NCI-H187 treated with DMSO at 0.1 percent for 48 hours (cell line): ENCODE measurements at places on chromosomes 2 and 18.

DNA sequence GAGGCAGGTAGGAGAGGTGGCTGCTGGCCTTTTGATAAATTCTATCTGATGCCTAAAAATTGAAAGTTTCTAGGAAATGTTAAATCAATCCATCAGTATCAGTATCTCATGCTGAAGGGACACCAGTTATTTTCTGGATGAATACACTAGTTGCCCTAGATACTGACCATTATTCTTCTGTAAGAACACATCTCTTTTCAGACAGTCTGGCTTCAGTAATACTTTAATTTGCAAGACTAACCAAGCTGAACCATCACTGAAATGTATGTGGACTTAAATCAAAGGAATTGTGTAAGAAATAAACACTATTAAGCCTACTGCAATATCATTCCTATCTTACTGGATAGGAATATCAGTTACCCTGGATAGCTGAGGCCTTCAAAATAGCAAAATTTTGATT is 1546.3 kb downstream of the LRP1B start:
- no peak for DNase-seq

- DNase-seq, result no peak
Observed at GRCh38 chr2:204791230-204791629, 246.0 kb downstream of the PARD3B start.

- no peak for DNase-seq
Observed at GRCh38 chr2:18124116-18124835, 245.8 kb downstream of the KCNS3 start.

DNA sequence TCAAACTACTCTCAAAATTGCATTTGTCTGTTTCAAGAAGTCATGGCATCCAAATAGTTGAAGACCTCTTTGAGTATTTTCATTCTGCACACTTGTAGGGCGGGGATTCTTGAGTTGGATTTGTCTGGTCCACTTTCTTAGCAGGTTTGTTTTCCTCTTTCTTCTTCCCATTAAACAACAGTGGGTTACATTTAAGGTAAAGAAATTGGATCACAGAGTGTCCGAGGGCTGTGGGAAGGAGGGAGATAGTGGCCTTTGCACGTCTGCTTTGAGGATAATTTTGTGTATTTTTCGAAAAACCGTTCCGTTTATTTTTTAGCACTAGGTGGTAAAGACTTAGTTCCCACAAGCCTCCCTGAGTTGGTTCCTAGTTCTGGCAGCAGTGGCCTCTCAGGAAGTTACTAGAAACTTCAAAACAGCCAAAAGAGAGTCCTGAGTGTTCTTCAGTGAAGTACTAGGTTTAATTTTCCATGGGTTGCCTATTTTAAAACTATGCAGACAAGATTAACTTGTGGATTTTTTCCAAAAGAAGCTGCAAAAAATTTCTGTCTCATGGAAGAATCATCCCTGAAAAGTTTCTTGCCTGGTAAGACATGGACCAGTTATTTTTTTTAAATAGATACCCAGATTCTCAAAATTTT is 107.9 kb downstream of the CDC42EP3 start:
- no peak for DNase-seq

DNA sequence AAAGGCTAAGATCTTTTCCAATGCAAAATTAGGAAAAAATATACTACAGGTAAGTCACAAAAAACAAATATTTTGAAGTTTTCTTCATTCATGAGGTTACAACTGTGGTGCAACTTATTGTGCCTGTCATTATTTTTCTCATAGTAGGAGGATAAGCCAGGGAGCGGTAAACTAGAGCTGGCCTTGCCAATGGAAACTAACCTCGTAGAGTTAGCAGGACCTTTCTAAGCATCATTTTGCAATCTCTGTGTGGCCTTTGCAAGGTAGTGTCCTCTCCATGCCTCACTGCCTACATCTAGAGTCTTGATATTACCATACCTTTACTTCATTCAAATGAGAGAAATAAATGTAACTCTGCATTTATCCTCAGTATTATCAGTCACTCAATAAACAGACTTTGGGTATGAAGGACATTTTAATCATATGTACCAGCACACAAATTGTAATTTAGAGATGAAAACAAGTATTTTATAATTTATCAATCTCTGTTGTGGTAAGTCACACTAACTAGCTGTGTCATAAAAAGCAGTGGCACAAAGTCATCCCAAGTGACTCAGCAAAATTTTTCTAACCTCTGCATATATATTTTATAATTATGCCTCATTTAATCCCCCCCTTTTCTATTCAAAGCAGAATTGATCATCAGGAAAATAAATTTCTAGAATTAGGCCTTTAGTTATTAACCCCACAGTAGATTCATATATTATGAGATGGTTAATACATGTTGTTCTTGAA is 47.0 kb downstream of the LANCL1 start:
- no peak for DNase-seq

- DNase-seq, result no peak
Observed at GRCh38 chr2:39583781-39584180, 81.9 kb upstream of the TMEM178A start.

GRCh38 chr2:185142677-185143076 is 544.3 kb downstream of the ZNF804A start:
- DNase-seq, result no peak

DNA sequence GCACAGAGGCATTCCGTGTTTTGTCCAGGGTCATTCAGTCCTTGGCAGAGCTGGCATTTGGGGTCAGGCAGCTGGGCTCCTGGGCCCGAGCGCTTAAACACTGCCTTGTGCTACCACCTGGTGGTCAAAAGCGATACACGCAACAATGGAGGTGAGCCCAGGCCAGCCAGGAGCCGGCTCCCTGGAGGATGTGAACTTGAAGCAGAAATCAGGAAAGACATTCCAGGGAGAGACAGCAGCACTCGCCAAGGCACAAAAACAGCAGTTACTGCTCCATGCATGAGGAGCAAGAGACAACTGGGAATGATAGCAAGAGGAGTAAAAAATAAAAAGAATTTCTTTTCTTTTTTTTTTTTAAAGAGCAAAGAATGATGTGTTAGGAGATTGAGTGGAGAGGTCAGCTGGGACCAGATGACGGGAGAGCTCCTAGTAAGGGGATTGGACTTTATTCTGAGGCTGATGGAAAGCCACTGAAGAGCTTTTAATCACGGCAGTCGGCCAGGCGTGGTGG is 20.7 kb downstream of the SCYGR8 start:
- no peak for DNase-seq

GRCh38 chr18:56321470-56321869 is 316.9 kb downstream of the TXNL1 start:
- no peak for DNase-seq

GRCh38 chr2:193556766-193557470 is 1362.2 kb upstream of the TMEFF2 start:
- DNase-seq, result no peak
